Stimulated activated CD8-positive, alpha-beta memory T cell treated with anti-CD3 and anti-CD28 coated beads, Interleukin-15, amount 100 ng/mL, for 1 hour (primary cell): ENCODE measurements at places on chromosomes 16 and 17.

- DNase-seq: no peak
Measured at GRCh38 chr17:13302419-13302818, 284.6 kb upstream of the ELAC2 start.

GRCh38 chr16:9012330-9012729, 48.6 kb upstream of the USP7 start:
- no peak for DNase-seq

GRCh38 chr16:2822158-2822495, 5.1 kb downstream of the PRSS21 start:
- DNase-seq: no peak

GRCh38 chr17:76872874-76873221, 4.6 kb downstream of the MGAT5B start:
- no peak for DNase-seq

- no peak for DNase-seq
Measured at GRCh38 chr17:43841282-43841681, 5.7 kb upstream of the CD300LG start.

GRCh38 chr16:75491876-75492275, 3.4 kb downstream of the CHST6 start:
- no peak for DNase-seq

GRCh38 chr17:43456661-43457361, 27.0 kb upstream of the DHX8 start:
- DNase-seq: no peak

- no peak for DNase-seq
Measured at GRCh38 chr16:89599451-89599858, 14.0 kb upstream of the DPEP1 start.

DNA sequence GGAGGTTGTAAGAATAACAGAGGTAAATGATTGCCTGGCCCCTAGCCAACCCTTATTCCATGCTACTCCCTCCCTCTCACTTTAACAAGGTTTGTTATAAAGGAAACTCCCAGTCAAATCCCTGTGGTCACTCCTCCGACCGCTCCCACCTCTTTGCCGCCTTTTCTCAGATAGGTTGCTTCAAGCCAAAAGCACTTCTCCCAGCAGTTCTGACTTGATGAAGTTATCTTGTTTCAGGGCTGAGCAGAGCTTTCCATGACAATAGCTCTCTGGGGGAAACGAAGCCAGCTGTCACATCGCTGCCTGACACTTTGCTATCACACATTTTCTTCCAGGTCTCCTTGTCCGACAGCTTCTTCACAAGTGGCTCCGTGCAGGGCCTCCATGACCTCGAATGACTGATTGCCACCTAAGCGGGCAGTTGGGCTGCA, 278.6 kb downstream of the HAPSTR1 start:
- no peak for DNase-seq

DNA sequence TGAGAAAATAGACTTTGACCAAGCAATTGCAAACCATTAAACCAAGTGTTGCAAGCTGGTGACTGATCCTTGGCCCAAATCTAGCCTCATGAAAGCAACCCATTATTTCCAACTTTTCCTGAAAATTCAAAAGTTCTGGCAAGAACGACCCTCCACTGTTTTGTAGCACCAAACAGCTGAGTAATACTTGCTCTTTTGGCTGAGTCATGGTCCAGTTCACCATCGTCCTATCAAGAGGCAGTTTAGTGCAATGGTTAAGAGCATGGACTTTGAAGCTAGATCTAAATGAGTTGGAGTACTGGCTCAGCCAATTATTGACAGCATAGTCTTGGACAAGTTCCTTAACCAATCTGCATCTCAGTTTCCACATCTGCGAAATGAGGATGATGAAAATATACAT, 31.3 kb downstream of the SCNN1G start:
- DNase-seq: no peak

- no peak for DNase-seq
Measured at GRCh38 chr16:24054741-24055491, 201.2 kb upstream of the CACNG3 start.

DNA sequence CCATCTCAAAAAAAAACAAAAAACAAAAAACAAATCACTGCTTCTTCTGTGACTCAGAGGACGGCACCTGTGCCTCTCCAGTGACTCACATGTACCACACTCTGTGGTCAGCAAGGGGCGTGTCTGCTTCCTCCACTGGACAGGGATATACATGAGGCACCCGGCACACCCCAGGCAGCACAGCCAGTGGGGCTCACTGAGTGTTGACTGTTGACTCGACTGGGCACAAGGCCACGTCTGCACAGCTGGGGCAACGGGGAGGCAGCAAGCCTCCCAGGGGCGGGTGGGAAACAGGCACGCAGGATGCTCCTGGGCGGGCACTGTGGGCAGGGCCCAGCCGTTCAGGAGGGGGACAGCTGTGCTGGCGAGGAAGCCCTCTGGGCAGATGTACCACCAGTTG, 64.1 kb downstream of the TIMM22 start:
- DNase-seq: no peak

- peak; percentile 58 for DNase-seq
Measured at GRCh38 chr16:66751303-66751991, at the start of gene DYNC1LI2. Gene DYNC1LI2, minus strand, starts transcription at chr16:66751609. Its CDS starts 18 bp downstream, at chr16:66751591.

GRCh38 chr17:48215583-48216139, 108.1 kb downstream of the SNX11 start:
- no peak for DNase-seq

DNA sequence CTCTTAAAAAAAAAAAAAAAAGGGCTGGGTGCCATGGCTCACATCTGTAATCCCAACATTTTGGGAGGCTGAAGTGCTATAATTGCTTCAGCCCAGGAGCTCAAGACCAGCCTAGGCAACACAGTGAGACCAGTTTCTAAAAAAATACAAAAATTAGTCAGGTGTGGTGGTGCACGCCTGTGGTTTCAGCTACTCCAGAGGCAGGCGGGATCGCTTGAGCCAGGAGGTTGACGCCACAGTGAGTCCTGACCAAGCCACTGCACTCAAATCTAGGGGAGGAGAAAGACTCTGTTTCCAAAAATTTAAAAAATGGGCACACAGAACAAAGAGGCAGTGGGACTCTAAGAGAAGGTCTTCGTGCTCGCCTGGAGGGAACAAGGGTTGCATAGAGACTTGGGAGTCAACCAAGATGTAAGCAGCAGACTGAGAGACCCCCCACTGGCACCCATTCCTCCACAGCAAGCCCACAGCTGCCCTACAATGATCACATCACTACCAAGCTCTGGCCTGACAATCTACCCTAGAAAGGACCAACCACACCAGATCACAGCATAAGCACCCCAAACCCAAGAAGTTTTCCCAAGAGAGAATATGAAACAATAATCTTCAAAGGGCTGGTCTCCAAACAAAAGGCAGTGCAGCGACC, 121.6 kb downstream of the ANKRD11 start:
- DNase-seq: no peak

DNA sequence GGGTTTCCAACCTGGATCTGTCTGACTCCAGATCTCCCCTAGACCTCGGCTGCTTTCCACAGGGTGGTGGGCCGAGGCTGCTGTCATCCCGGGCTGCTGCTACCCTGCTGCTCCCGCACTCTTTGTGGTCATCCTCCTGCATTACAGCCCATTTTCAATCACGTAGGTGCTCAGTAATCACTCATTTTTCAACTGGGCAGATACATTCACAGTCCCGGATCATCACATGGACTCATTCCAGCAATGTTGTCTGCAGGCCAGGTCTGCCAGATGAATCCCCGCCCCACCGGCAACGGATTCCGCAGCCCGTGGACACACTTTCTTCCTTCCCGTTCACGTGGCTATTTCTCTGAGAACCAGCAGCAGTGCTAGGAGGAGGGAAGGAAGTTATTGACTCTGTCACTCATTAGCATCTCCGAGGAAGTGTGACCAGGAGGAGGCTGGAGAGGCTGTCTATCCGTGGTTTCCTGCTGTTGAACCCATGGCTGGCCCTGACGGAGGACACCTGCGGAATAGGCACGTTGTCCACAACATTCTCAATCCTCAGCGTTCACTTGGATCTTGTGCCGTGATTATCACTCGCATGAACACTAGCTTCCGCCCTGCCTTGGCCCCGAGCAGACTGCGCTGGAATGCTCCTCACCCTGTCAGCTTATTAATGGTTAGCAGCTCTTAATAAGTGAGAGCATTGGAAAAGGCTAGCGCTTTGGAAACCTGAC, 14.7 kb upstream of the ZCCHC14 start:
- no peak for DNase-seq

DNA sequence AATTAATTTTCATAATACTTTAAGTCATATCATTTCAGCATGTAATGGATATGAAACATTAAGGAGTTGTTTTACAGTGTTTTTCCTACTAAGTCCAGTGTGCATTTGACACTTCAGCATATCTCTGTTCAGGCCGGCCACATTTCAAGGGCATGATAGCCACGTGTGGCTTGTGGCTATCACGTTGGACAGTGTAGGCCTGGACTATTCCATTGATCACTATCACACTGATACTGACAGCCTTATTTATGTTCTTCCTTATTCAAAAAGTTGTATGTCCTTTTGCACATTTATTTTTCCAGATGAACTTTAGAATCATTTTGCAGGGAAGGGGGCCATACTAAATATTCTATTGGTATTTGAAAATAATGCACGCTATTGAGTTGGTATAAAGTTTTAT, 39.0 kb downstream of the AKAP1 start:
- DNase-seq: no peak

- peak; percentile 19 for DNase-seq
Measured at GRCh38 chr16:26645614-26646013, 421.1 kb upstream of the C16orf82 start.

DNA sequence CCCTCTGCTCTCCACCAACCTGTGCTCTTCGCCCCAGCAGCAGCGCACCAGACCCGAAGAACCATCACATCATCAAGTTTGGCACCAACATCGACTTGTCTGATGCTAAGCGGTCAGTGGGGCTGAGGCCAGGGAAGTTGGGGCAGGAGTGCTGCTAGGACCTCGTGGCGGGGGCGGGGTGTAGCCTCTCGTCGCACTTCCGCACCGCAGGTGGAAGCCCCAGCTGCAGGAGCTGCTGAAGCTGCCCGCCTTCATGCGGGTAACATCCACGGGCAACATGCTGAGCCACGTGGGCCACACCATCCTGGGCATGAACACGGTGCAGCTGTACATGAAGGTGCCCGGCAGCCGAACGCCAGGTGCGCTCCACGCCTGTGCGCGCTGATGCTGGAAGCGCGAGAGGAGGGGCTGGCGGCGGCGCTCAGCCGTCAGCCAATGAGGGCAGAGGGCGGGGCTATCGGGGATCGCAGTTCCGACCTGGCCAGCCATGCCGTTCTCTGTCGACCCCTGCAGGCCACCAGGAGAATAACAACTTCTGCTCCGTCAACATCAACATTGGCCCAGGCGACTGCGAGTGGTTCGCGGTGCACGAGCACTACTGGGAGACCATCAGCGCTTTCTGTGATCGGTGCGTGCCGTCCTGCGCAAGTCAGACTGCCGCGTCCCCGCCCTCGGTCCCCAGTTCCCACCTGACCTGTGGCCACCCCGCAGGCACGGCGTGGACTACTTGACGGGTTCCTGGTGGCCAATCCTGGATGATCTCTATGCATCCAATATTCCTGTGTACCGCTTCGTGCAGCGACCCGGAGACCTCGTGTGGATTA, 3.2 kb upstream of the TMEM88 start:
- DNase-seq: peak; percentile 85

DNA sequence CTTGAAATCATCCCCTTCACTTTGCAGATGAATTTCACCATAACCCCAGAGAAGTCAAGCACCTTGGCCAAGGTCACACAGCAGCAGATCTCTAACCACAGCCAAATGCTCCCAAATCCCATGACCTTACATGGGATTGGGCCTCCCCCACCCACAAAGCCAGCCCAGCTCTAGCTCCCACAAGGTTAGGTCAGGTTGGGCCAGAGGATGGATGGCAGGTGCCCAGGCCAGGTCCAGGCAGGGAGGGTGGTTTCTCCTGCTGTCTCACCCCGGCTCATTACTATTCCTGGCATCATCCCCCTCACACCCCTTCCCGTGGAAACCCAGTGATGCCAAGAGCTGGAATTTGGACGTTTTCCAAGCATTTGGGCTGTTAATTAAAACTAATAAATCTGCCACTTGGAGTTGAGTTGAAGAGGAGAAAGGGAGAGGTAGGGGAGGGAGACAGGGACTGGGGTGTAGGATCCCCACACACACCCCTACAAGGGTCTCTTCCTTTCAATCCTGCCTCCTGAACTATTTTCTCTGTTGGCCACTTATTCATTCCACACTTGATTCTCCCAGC, 181.6 kb downstream of the TMEM132E start:
- DNase-seq: no peak

GRCh38 chr16:68434624-68435210, 13.6 kb downstream of the SMPD3 start:
- DNase-seq: no peak

- no peak for DNase-seq
Measured at GRCh38 chr17:34095106-34095505, 160.0 kb upstream of the CCL2 start.

DNA sequence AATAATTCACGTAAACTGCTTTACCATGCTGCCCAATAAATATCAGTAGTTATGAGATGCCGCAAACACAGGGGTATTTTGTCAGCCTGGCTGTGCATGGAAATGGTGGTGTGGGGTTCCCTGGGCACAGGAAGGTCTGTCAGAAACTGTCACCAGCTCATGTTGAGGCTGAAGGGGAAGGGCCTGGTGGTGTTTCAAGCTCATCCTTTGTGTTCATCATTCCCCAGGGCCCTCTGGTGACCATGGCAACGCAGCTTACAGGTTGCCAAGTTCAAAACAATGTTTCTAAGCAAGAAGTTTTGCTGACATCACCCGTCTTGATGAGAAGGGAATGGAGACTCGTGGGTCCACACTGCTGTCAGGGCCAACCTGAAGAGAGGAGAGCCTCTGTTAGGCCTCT, 348.9 kb upstream of the C16orf82 start:
- no peak for DNase-seq

DNA sequence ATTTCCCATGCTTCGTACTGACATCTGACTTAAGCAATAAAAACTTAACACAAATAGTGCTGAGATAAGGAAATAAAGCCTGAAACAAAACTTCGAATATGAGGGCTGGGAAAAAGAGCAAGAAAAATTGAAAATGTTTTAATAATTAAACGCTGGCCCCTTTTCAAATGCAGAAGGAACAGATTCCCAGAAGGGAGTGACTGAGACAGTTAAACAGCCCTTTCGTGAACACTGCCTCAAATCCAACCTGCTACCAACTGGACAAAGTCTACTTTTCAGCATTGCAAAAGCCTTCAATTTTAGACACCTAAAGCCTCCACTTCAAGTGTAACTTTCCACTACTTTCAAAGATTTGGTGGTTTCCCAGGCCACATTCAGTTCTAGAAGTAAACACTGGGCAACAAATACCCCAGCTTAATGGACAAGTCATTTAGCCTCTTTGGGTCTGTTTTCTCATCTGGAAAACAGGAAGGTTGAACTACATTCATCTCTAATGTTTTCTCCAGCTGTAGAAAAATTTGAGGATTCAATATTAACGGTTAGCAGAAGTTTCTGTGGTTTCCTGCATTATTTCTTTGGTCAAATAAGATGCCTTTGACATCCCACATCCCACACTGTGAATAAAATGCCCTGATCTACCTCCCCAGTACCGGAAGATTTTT, 11.8 kb downstream of the RFFL start:
- no peak for DNase-seq

- DNase-seq: no peak
Measured at GRCh38 chr16:68270353-68270752, 6.0 kb downstream of the SLC7A6 start.
